Left cardiac atrium (tissue), 4 donors: ENCODE measurements at places on chromosomes 13 and 19. TPM values are rescaled to one million over a fixed set of nuclear protein-coding genes. Genes with fewer than 3 reads are reported as not detected.

GGN gene
- 0.15 TPM for total RNA-seq

FBXO27 gene
- total RNA-seq = 19.2 TPM

CGB7 gene
- 0.29 TPM for total RNA-seq

GRCh38 chr19:1289686-1290025, 4.0 kb downstream of the EFNA2 start:
- DNase-seq = no peak

ADM5 gene
- 1.1 TPM for total RNA-seq

- DNase-seq = no peak
Measured at GRCh38 chr13:52797176-52797575, 51.3 kb downstream of the PCDH8 start.

NOVA2 gene
- 5.8 TPM for total RNA-seq

- no peak for DNase-seq
Measured at GRCh38 chr13:90968166-90968904, 379.2 kb upstream of the MIR17HG start.

DNA sequence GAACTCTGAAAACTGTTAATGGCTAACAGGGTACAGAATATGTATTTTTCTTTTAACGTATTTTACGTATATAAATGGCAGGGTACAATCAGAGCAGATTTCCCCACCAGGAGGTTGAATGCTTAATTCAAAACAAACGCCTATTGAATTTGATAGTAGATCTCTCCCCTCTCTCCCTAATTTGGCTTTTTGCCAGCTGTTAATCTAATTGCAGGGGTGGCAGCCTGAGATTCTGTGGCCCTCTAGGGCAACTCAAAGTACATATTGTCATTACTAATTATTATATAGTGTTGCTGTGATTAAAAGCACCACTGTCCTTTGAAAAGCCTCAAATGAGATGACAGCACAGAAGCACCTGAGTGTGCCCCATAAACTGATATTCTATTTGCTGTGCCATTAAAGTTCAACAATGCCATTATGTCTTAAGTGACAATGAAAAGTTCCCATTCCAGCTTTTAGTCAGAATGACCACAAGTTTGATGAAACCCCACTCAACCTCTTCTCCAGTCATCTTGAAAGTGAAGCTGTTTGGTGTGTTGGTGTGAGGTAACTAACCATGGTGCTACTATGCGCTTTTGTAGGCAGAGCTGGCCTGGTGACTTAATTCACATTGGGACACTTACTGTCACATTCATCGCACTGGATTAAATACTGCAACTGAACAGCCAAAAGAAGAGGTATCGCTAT, 351.4 kb downstream of the KCNRG start:
- no peak for DNase-seq
